Psoas muscle (tissue), 8 donors: ENCODE measurements at places on chromosomes 6 and 20. TPM values are rescaled to one million over a fixed set of nuclear protein-coding genes. Genes with fewer than 3 reads are reported as not detected.

Gene OGFR
- 20.9 TPM for total RNA-seq

Gene WFDC10B
- total RNA-seq: not detected

Gene CST2
- not detected for total RNA-seq

Gene TMEM200A
- 0.06 TPM for total RNA-seq

Gene PACRG
- 1.1 TPM for total RNA-seq

- H3K4me1 ChIP-seq: no peaks in the 10 kb centered on the region
- H3K36me3 ChIP-seq: no peaks in the 10 kb centered on the region
- H3K4me3 ChIP-seq: no peak overlapping the region
- no peaks in the 10 kb centered on the region for H3K27me3 ChIP-seq
- no peak for DNase-seq
These were observed 18.1 kb upstream of the HBS1L start for GRCh38 chr6:135072753-135073152.

DNA sequence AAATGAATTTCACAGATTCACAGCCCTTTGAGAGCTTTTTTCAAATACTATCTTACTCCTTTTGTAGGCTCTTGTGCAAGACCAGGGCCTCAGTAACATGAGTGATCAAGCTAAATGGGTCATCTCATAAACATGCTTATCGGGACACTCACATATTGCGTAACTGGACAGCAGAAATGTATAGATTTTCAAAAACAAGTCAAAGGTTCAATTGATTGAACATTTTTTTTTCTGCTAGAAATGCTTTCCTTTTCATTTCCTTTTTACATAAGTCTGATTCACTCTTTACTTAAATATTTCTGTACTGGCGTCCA, 8.7 kb upstream of the SALL4 start:
- no peaks in the 10 kb centered on the region for H3K36me3 ChIP-seq
- no peak overlapping the region for H3K27ac ChIP-seq
- no peaks in the 10 kb centered on the region for H3K27me3 ChIP-seq
- no peak overlapping the region for H3K4me3 ChIP-seq

GRCh38 chr6:14814016-14814415, 431.9 kb upstream of the JARID2 start:
- H3K27me3 ChIP-seq: no peaks in the 10 kb centered on the region
- H3K4me1 ChIP-seq: no peaks in the 10 kb centered on the region
- no peak overlapping the region for H3K4me3 ChIP-seq
- no peak overlapping the region for H3K27ac ChIP-seq

DNA sequence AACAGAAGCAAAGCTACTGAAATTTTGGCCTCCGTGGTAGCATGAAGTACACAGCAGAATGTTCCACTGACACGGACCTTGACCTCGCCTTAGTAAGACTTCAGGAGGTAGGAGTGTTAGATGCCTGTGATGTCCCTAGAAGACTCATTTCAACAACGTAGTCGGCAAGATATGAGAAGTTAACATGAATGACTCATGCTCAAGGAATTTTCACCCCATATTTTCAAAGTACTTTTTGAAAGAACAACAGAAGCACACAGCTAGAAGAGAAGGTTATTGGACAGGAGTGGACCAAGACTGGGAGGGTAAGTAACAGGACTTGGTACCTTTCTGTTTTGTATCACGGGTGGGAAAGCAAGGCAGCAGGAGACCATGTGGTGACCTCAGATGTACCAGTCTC, 78.0 kb downstream of the DZANK1 start:
- no peak overlapping the region for H3K27ac ChIP-seq
- no peak for DNase-seq
- no peak overlapping the region for H3K4me3 ChIP-seq
- H3K4me1 ChIP-seq: no peaks in the 10 kb centered on the region
- H3K36me3 ChIP-seq: no peaks in the 10 kb centered on the region

- H3K4me3 ChIP-seq: peak overlapping the region; percentile 84
- no peaks in the 10 kb centered on the region for H3K36me3 ChIP-seq
- peak; percentile 57 for DNase-seq
- peak overlapping the region; percentile 93 for H3K27ac ChIP-seq
These were observed 1.0 kb upstream of the E2F3 start for GRCh38 chr6:20400456-20401204.

DNA sequence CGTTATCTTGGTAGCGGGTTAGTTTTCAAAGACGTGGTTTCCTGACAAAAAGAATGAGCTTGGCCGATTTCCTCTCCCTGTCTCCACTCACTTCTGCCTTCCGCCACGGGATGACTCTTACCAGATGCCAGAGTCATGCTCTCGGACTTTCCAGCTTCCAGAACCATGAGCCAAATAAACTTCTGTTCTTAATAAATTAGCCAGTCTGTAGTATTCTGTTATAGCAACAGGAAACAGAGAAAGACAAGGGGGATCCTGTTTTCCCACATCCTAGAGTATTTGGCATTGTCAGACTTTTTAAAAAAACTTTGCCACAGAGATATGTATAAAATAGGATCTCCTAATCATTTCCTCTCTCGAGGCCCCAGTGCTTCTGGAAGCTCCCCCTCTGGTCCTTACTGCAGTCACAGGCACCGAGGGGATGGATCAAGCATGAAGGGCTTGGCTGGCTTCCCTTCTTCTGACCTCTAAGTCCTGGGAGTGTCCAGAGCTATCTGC, 84.9 kb upstream of the NAA20 start:
- peaks cover 6% of the 10 kb centered on the region for H3K36me3 ChIP-seq
- DNase-seq: no peak
- H3K4me1 ChIP-seq: peaks cover 42% of the 10 kb centered on the region
- no peaks in the 10 kb centered on the region for H3K27me3 ChIP-seq
- peak overlapping the region; percentile 53 for H3K27ac ChIP-seq
